ENCODE measurements at places on chromosomes 7 and 10.
A peak's percentile ranks its signal among the peaks of the same experiment; 100 is the strongest.

- peak; percentile 44 for DNase-seq
These were observed 20.4 kb downstream of the AQP1 start for GRCh38 chr7:30931929-30932540.

DNA sequence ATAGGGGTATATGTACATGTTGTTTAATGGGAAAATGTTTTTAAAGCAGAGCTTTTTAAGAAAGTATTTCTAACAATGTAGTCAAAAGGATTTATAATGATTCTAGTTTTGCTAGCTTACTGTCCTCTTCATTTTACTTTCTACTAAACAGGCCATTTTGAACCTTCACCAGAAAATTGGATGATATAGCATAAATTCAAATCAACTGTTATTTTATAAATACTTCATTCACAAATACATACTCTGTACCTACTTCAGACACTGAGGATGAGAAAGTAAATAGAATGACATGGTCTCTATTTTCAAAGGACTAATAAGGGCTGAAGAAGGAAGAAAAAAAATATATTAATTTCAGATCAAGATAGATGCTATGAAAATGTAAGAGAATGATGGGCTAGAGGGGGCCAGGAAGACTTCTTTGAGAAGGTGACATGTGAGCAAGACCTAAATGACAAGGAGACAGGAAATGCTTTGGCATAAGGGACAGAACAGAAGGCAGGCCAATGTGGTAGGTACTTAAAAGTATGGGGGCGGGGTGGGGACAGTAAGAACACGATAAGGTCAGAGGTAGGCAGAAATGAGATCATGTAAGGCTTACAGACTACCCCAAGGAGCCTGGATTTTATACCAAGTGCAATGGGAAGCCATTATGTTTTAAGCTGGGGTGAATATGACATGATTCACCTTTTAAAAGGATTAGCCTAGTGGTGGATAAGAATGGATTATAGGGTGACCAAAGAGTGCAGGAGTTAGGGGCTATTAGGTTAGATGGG lies 5.2 kb downstream of the NAMPT start:
- DNase-seq, result no peak

DNA sequence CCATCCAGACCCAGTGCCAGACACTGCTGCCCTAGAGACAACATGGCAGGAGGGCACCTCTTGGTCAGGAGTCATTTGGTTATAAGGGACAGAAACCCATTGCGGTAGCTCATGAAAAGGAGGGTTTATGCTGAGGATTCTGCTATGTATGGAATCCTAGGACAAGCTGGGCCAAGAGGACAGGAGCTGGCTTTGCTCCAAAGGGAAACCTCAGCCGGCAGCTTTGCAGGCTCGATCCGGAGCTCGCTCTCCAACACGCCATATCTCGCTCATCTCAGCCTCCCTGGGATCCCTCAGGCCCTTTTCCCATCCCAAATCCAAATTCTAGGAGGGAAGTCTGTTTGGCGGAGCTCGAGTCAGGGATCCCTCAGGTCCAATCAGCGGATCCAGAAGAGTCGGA lies 345.7 kb downstream of the GLRX3 start:
- peak; percentile 36 for DNase-seq

DNA sequence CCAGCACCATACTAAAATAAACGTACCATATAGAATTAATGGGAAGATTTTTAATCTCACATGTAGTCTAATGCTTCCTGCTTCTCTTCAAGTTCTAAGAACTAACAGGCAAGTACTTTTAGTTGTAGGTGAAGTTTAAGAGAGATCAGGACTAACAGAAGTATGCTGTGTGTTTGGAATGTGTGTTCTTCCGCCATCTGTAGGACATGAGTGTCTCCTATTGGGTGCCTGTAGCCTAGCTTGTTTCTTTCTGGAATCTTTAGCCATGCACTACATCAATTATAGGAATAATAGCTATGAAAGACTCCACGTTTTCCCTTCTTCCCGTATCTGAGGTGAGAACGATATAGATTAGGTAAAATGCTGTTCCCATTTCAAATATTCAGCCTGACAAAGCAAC lies 140.2 kb upstream of the AHR start:
- no peak for DNase-seq

GRCh38 chr7:1296356-1296981 lies 63.8 kb downstream of the UNCX start:
- no peak for DNase-seq

DNA sequence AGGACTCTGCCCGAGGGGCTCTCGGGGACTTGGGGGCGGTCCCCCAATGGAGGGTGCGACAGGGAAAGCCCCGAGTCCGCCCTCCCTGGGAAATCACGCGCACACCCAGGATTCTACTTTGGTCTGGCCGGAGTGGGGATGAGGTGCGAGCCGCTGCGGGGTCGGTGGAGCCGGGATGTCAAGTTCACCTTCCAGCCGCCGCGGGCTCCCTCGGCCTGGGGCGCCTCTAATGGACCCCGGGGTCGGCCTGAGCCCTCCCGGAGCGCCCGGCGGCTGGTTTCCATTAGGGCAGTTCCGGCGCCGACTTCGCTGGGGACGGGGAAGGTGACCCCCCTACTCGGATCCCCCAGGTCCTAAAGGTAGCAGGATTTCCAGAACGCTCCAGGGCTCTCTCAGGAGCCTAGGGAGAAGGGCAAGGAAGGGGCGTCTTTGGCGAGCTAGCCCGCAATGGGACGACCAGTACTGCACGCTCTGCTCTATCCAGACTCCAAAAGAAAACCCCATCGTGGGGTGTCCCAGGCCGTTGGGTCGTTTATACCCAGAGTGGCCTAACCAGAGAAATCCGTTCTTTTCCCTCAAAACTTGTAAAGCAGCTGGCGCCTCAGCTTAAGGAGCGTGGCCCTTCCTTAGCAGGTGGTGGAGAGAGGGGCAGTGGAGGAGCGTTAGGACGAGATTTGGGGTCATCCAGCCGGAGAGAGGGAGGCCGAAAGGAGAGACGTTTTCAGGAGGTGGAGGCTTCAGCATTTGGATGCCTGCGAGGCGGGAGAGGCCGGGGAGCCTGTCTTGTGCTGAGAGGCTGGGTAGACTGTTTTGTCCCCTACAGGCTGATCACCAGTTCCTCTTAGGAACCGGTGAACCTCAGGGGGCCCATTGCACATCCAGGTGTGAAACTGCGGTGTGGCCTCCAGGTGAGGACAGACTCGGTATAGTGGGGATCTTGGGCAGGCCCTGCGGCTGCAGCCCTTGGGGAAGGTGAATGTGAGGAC lies 860 bp upstream of the WDR86 start:
- DNase-seq, result peak; percentile 59

DNA sequence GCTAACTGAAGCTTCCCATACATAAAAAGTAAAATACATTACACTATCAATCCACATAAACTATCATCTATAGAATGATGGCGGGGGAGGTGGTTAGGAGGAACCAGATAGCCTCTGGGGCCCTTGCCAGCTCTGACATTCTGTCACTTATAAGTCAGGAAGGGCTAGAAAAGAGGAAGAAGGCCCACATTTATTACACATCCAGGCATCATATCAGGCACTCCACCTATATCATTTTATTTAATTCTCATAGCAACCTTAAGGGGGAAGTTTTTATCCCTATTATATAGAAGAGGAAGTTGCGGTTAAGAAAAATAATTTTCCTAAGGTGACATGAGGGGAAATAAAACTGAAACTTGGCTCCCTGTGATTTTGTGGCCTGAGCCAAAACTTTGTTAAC lies 29.9 kb downstream of the HEPACAM2 start:
- DNase-seq, result no peak

DNA sequence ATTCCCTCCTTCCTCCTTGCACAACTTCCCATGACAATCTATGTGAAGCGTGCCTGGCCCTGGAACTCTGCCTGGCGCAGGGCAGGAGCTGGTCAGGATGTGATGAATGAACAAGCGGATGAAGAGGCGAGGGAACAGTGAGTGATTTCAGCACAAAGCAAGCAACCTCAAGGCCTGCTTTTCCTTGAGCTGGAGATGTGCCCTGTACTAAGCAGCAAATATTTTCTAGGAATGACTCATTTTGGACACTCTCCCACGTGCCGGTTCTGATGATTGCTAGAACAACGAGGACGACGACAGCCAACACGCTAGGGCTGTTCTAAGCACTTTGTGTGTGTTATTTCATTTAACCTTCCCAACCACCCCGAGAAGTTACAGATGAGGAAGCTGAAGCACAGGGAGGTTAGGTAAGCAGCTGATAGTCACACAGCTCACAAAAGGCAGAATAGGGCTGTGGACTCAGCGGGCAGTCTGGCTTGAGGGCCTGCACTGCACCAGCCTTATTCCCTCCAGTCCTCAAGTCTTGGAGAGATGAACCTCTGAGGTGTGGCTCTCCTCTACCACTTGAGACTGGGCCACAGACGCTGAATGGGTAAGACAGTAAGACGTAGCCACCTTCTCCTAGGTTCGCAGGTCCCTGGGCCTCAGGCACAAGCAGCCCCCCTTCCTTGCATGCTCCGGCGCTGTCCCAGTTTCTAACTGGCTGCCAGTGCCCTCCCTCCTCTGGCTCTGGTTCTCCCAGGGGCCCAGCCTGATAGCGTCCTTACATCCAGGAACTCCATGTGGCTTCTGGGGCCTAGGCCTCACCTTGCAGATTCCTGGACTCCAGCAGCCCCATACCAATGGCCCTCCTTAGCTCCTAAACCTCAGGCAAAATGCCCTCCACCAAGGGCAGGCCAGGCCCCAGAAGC lies 59.0 kb downstream of the YKT6 start:
- DNase-seq, result no peak

GRCh38 chr10:125494651-125495239 lies 188.2 kb downstream of the TEX36 start:
- no peak for DNase-seq

DNA sequence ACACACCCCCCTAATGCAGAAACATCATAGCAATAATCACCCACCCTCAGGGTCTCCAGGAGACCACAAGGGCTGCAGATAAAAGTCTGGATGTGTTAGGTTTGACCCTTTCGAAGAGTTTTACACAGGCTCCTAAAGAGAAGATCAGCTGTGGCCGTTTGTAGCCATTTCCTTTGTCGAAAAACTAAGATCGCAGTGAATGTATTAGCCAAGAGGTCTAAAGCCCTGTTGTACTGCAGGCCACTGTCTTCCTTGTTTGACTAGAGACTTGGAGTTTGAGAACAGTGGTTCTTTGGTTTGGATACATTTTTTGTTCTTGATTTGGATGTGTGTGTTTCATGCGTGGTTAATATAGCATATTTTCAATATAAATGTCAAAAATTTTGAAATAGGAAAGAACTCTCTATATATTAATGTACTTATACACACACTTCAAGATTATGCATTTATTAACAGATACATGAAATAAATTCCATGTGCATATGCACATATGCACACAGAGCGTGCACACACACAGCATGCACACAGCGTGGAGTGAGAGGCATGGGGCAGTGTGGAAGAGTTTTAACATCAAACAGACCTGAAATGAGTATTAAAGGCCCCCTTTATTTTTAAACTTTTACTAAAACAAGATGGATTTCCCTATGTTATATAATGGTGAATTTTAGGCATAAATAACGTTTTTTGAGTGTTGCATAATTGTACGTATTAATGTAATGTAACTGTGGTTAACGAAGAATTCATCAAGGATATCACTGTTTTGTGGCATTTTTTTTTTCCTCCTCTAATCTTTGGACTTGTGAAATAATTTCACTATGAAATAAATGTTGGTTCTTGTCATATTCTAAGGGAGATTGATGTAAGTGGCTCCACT lies 2.2 kb downstream of the IKZF1 start:
- DNase-seq, result no peak

- DNase-seq, result no peak
These were observed 151.5 kb upstream of the KAT6B start for GRCh38 chr10:74674927-74675326.

Measured in activated effector memory CD4-positive, alpha-beta T cell treated with anti-CD3 and anti-CD28 coated beads, Interleukin-2, amount 50 U/mL, for 16 hours (primary cell).